ENCODE measurements at places on chromosomes 5 and 9.

DNA sequence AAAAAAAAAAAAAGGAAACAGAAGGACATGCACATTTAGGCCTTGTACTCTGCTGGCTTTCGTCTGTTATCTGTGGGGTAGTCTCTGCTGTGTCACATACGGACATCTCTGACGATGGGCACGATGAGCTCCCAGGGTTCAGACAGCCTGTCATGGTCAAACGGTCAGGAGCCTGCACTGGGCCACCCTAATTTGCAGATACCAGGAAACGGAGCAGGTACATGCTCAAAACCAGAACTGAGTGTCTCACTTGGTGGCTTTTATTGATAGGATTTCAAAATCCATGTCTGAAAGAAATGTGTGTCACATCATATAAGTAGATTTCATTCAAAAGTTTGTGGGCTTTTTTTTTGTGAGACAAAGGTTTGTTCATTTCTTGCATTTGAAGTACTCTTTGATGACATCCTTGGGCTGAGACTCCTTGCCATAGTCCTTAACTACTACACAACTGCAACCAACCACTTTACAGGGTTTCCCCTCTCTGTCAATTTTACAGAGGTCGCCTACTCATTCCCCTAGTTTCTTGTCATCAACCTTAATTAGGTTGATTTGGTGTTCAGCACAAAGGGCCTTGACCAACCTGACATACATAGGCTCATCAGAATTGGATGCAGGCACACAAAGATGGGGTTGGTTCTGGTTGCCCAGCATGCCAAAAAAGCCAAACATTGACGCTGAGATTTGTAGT, 9.0 kb downstream of the CKMT2 start:
- peak; percentile 4 for DNase-seq

- DNase-seq, result no peak
Measured at GRCh38 chr9:75102177-75102790, 14.0 kb downstream of the OSTF1 start.

DNA sequence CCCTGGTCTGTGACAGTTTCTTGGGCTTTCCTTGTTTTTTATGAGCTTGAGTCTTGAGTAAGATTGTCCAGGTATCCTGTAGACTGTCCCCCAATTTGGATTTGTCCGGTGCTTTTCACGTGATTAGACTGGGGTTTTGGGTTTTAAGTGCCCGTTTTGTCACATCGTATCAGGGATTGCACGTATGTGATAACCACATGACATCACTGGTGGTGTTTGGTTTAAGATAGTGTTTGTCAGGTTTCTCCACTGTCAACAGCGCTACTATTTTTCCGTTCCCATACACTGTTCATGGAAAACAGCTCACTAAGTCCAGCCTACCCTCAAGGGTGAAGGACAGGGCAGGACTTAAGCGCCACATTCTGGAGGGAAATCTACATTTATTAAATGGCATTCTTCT, 39.7 kb downstream of the LMNB1 start:
- no peak for DNase-seq

- DNase-seq, result no peak
Measured at GRCh38 chr9:28547527-28547926, 974.2 kb upstream of the C9orf72 start.

DNA sequence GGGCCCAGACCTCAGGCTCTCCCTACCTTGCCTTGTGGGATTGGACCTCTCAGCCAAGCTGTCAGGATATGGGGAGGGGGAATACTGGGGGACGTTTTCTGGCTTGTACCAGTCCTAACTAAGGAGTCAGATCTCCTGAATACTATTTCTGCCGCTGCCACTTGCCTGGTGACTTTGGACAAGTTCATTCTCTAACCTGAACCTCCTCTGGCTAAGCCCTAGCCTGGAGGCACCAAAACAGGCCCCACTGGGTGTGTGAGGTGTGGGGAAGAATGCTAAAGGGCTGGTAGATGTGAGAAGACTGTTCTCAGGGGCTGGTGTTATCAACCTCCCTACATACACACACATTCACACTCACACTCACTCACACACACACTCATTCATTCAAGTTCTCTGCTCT, 1.1 kb downstream of the SLC6A7 start:
- no peak for DNase-seq

- no peak for DNase-seq
Measured at GRCh38 chr5:143676802-143677201, 135.2 kb upstream of the HMHB1 start.

- no peak for DNase-seq
Measured at GRCh38 chr9:105242557-105242956, 1.9 kb upstream of the SLC44A1 start.

- no peak for DNase-seq
Measured at GRCh38 chr9:137494550-137495351, 35.6 kb upstream of the NSMF start.

DNA sequence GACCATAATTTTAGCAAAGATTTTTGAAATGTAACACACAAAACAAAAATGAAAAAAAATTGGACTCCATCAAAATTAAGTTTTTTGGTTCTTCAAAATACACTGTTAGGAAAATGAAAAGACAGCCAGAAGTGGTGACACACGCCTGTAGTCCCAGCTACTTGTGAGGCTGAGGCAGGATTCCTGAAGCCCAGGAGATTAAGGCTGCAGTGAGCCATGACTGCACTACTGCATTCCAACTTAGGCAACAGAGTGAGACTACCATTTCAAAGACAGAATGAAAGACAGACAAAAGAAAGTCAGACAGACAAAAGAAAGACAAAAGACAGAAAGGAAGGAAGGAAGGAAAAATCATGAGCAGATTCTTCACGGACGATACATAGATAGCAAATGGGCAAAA, 7.5 kb downstream of the DIAPH1 start:
- no peak for DNase-seq

GRCh38 chr5:81137833-81138232, 95.3 kb upstream of the CKMT2 start:
- DNase-seq, result no peak

DNA sequence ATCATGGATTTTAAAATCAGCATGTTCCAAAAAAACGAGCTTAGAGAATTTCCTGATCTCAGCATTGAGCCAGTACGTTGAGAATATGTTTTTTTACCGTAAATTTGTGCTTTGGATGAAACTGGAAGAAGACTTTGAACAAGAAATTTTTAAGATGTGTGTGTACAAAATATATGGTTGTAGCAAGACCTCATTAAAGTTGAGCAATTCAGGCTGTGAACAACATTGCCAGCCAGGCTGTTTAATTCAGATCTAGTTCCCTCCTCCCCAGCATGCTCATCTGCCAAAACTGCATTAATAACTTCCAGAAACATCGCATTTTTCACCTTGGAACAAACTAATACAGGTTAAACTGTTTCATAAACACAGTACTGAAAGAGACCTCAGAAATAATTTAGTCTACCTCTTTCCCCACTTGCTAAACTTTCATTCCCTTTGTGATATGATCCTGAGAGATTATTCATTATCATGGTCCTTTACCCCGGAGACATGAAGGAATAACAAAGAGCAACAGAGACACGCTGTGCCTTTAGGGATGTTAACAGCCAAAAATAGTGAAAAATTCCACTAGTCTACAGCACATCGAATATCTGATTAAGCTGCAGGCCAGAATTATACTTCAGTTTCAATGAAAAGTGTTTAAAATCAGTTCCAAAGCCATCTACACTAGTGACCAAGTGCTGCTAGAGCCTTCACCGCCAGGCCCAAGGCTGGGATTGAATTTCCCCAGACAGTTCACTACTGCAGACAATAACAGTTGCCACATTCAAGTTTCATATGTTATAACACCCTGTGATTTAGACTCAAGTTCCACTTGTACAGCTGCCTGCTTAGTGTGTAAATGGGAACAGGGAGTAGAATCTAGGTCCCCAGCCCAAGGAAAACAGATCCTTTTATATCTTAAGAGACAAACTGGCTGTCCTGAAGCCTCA, 89.6 kb downstream of the EFNA5 start:
- DNase-seq, result no peak

DNA sequence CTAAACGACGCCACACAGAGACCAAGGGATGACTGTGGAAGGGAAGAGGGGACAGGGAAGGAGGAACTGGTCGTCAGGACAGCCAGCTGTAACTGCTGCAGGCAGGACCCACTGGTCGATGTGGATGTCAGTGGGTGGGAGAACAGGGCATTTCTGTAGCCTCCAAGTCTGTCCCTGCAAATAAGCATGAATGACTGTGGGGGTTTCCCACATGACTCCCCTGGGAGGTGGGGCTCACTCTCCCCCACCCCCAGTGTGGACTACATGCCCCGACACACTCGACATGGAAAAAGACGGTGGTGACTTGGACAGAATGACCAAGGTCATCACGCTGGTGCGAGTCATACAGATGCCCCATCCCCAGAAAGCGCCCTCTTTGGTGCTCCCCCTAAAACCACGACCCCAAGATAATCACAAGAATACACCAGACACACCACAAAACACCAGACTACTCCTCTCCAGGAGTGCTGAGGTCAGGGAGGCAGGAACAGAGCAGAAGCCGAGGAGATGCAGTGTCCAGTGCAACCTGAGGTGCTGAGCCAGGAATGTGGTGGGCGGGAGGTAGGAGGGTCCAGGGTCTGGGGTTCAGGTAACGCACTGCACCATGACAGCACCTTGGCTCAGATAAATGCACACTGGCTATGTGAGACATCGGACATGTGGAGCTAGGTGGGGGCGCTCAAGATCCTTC, 64.9 kb downstream of the SECISBP2 start:
- DNase-seq, result no peak

DNA sequence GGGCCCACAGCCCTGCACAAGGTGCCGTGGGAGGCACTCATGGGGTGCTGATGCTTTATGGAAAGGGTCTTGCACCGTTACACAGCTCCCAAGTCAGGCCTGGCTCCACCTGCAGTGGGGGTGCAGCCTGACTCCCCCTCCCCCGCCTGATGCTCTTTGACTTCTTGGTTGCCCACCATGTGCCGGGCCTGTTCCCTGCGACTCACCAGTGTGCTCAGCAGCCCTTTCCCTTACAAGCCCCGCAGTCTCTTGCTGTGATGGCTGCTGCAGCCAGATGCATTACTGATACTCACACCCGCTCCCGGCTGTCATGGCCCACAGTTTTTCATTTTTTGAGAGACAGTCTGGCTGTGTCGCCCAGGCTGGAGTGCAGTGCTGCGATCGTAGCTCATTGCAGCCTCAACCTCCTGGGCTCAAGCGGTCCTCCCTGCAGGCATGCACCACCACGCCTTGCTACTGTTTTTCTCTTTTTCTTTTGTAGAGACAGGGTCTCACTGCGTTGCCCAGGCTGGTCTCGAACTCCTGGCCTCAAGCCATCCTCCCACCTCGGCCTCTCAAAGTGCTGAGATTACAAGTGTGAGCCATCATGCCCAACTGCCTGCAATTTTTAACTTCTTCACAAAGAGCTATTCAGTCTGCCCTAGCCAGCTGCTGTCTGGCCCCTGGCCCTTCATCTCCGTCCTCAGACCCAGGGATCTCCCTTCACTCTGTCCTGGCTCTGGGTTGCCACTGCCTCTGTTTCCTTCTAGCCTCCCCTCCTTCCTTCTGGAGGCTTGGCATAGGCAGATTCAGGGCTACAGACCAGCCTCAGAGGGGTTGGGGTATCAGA, 109.5 kb downstream of the RXRA start:
- DNase-seq, result no peak

GRCh38 chr9:70127036-70127435, 83.4 kb downstream of the MAMDC2 start:
- no peak for DNase-seq

DNA sequence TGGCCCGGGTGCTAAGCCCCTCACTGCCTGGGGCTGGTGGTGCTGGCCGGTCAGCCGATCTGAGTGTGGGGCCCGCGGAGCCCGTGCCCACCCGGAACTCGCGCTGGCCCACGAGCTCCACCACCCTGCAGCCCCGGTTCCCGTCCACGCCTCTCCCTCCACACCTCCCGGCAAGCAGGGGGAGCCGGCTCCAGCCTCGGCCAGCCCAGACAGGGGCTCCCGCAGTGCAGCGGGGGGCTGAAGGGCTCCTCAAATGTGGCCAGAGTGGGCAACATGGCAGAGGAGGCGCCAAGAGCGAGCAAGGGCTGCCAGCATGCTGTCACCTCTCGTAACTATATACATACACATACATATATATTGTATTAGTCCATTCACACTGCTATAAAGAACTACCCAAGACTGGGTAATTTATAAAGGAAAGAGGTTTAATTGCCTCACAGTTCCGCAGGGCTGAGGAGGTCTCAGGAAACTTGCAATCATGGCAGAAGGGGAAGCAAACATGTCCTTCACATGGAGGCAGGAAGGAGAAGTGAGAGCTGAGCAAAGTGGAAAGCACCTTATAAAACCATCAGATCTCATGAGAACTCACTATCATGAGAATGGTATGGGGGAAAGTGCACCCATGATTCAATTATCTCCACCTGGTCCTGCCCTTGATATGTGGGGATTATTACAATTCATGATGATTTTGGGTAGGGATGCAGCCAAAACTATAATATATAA, 56.8 kb downstream of the LIX1 start:
- DNase-seq, result no peak

GRCh38 chr5:123129811-123130210, 40.8 kb downstream of the PRDM6 start:
- DNase-seq, result no peak

DNA sequence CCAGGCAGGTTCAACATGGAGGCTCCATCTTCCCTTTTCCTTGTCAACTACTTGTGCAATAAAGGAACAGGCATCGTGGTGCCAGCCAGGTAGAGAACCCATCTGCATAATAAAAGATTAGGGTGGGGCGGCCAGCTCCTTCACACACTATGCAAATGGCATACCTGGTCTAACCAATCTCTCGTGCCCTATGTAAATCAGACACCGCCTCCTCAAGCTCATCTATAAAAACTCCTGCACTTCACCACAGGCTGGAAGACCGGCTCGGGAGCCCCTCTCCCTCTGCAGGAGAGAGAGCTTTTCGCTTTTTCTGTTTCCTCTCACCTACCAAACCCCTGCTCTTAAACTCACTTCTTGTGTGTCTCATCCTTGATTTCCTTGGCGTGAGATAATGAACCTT, 244.3 kb upstream of the PUM3 start:
- DNase-seq, result no peak

DNA sequence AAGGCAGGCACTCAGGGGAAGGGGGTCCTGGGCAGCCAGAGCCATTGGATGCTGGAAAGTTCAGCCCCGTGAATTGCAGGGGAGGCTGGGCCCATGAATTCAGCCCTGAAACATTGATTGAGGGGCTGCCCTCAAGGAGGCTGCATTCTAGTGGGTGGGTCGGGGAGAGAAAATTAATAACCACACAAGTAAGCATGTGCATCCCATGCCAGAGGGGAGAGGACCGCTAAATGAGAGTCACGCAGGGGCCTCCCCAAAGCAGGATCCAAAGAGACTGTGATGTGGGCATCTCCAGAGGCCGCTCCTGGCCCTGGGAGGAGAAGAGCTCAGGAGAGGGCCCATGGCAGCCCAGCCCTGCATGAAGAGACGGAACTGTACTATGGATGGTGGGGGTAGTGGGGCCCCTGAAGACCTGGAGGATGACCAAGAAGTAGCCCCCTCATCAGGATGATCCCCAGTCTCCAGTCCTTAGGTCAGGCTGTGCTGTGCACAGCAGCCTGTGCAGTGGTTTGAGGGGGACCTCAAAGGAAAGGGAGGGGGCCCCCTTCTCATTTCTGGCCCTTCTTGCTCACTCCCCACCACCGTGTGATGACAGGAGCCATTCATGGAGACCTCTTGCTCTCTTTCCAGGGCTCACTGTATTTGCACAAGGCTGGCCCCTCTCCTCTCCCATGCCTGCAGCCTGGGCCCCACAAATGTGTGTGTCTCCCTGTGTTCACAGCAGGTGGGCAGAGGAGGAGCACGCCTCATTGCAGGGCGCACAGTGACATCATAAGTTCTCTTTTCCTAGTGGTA, 233.6 kb upstream of the IRX1 start:
- DNase-seq, result no peak
